ENCODE measurements at places on chromosomes 6 and 20. TPM values are rescaled to one million over a fixed set of nuclear protein-coding genes. Genes with fewer than 3 reads are reported as not detected.

DNA sequence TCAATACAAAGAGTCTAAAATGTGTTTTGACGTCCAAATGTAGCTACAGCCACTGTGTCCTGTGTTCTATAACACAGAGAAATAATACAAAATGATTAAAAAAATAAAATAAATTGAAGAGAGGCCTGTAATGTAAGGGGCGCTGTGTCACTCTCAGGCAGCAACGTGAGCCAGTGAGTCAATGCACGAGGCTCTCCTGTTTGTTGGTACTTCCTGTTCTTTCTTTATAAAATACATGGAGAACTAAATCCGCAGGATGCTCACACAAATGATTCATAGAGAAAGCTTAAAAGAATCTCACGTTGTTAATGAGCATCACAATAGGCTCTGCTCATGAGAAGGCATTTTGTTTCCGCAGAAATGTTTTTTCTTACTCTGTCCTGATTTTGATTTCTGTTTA, 635.0 kb upstream of the AGPAT4 start:
- no peak for DNase-seq

The MYB gene
- total RNA-seq, result 0.18 TPM

DNA sequence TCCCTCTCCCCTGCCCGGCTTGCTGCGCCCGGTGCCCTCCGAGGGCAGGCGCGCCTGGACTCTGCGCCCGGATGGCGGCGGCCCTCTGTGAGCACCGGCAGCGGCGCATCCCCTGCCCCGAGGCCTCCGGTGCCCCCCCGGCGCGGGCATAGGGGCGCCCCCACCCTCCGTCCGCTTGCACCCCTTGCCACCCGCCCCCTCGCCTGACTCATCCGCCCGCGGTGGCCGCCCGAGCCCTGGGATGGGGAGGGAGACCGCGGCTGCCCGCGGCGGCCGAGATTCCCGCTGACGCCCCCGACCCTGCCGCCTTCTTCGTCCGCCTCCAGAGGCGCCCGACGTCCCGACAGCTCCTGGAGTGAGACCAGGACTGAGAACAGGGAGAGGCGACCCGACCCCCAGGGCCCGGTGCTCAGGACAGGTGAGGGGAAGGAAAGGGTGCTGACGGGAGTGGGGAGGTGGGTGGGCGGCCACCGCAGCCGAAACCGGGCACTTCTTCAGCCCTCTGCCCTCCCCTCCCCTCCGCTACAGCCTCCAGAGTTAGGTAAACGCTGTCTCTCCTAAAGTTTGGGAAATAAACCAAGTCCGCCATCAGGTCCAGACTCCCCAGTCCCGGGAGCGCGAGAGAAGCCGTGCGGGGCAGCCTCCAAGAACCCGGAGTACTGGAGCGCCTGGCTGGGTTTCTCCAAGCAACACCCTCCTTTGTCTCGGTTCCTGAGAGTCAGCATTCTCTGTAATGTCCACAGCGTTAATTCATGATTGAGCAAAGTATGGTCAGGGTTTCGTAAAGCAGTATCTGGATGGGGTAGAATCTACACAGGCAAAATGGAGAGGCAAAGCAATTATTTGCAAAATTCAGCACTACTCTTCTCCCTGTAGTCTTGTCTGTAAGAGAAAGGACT, 539 bp downstream of the TMEM200A start:
- DNase-seq, result no peak

The PKIB gene
- 2.1 TPM for total RNA-seq

DNA sequence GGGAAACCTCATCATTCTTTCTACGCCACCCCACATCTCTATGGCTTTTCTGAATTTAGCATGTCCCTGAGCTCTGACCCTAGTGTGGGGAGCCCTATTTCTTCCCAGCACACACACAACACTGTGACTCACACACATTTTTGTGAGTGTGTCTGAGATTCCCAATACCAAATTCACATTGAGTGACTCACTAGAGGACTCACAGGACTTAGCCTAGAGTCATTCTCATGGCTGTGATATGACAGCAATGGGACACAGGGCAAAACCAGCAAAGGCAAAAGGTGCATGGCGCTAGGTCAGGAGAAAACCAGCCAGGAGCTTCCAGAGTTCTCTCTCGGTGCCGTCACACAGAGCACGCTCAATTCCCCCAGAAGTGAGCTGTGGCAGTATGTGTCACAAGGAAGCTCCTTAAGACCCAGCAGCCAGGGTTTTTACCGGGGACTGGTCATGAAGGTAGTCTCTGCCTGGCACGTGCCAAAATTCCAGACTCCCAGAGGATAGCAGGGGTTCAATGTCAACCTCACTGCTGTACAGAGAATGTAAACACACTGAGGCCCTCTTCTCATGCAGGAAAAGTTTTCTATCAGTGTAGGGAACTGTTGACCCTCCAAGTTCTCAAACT, 6.2 kb downstream of the CSTL1 start:
- no peak for DNase-seq

DNA sequence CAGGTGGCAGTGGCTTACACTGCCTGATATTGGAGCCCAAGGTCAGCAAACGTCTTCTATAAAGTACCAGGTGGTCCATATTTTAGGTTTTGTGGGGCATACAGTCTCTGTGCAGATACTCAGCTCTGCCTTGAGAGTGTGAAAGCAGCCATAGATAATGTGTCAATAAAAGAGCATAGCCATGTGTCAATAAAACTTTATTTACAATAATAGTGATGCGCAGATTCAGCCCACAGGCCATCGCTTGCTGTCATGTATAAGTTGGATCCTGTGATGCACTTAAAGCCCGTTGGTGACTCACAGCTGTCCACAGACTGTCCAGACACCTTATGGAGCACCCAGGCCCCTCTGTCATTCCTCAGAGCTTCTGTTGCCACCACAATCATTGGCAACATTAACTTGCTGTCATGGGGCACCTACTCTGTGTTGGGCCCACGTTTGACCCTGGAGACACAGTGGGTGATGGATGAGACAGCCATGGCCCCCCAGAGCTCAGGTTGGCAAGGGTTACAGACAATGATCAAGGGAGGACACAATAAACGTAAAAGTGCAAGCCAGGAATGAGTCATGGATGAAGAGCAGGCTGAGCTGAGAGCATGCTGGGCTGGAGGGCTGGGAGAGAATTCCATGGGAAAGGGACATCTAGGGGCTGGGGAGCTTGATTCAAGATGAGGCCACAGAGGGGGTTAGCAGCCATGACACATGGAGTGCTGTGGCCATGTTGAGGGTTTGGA, 173.6 kb downstream of the TAF4 start:
- DNase-seq, result no peak

The TREML2 gene
- total RNA-seq, result 0.08 TPM

- no peak for DNase-seq
Measured at GRCh38 chr6:12509060-12509459, 207.5 kb upstream of the PHACTR1 start.
